ENCODE measurements at places on chromosomes 3 and 15.

- no peak for DNase-seq
These were observed 75.6 kb downstream of the DTWD1 start for GRCh38 chr15:49696433-49696832.

- no peak for DNase-seq
These were observed 90.1 kb downstream of the PCSK6 start for GRCh38 chr15:101399431-101399830.

- no peak for DNase-seq
These were observed 53.7 kb downstream of the CGGBP1 start for GRCh38 chr3:88005066-88005465.

DNA sequence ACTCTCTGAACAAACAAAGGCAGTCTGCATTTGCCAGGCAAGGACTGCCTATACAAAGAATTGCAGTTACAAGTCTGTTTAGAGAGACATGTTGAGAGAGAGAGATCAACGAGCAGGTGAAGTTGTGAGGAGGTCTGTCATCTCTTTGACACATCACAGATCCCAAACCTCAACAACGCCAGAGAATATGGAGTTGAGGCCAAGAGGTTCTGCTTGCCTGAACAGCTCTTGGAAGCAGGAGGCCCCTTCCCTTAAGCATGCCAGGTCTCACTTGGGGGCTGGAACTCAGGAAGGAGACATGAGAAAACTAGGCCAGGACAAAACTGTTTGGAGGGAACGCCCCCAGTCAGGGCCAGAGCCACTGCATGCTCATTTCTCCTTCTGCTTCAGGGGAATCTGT lies 22.3 kb upstream of the MUSTN1 start:
- DNase-seq = no peak

GRCh38 chr3:73148682-73149081 lies 87.2 kb downstream of the EBLN2 start:
- no peak for DNase-seq

GRCh38 chr3:42014921-42015533 lies 53.1 kb upstream of the ULK4 start:
- DNase-seq = peak; percentile 30

GRCh38 chr15:45473068-45473467 lies 49.5 kb downstream of the SLC30A4 start:
- DNase-seq = no peak

DNA sequence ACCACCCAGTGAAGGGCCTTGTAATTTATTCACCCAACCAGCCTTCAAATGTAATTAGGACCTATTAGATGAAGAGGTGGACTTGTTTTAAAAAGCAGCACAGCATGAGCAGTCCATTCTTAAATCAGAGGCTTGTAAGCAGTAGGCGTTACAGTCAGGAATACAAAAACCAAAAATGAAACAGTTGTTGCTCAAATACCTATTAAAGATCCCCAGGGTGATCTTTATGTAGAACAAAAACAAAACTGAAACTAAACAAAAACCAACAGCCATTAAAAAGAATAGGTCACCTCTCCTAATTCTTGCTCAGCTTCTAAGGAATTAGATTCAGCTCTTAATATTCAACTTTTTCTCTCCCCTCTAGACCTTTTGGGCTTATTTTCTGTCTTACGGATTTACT lies 104.9 kb upstream of the ST8SIA2 start:
- DNase-seq = no peak

DNA sequence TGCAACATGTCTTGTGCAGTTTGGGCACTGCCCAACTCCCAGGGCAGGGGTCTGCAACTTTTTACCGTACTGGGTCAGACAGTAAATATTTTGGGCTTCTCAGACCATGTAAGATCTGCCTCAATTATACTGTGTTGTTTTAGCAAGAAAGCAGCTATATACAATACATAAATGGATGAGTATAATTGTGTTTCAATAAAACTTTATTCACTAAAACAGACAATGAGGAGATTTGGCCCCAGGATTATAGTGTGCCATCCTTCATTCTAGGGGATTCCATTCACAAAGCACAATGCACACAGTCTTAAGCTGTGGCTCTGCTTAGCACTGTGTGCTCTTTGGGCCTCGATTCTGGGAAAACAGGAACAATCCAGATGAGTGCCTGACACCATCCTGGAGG lies 354.4 kb upstream of the PROK2 start:
- DNase-seq = no peak

DNA sequence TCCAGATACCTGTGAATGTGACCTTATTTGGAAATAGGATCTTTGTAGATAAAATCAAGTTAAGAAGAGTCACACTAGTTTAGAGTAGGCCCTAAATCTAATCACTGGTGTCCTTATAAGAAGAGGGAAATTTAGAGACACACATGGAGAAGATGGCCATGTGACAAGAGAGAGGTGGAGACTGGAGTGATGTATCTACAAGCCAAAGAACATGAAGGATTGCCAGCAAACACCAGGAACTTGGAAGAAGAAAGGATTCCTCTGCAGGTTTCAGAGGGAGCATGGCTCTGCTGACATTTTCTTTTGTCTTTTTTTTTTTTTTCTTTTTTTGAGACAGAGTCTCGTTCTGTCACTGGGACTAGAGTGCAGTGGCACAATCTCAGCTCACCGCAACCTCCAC lies 20.8 kb downstream of the ARHGEF3 start:
- DNase-seq = no peak

GRCh38 chr15:26015516-26016075 lies 152.5 kb upstream of the ATP10A start:
- DNase-seq = no peak

DNA sequence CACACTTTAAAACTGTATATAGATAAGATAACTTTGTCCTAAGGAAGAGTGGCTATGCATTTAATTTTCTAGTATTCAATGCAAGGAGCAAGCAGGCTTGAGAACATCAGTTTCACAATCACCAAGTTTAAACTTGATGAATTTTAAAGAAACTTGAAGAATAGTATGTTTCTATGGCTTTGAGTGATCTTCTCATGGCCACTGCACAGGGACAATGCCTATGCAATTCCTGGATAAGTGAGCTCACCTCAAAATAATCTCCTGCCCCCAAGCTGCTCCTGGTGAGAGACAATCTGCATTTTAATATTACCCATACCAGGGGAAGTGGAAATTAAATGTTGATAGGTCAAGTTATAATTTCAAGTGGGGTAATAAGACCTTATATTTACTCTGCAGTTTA lies 376.6 kb upstream of the CBLB start:
- DNase-seq = no peak

GRCh38 chr3:119628816-119629445 lies 31.2 kb downstream of the PLA1A start:
- DNase-seq = no peak

GRCh38 chr3:126540951-126541627 lies 17.1 kb downstream of the CHST13 start:
- DNase-seq = no peak

GRCh38 chr15:39728845-39729244 lies 53.8 kb downstream of the FSIP1 start:
- no peak for DNase-seq

- DNase-seq = peak; percentile 62
These were observed 90.0 kb downstream of the APBA2 start for GRCh38 chr15:28975766-28976179.

DNA sequence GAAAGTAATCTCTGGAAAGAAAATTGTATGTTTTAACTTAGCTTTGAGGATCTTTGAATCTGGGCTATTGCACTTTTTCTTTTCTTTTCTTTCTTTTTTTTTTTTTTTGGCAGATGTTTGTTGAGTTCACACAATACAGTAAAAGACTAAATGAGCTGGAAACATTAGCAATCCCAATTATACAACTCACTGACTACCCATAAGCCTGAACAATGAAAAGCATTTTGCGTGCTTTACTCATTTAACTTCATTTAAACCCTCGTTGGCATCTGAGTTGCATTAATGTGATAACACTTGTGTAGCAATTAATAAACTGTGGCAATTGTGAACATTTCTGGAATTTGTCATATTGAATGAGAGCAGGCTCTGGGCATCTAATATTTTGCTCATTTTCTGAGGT lies 269.4 kb upstream of the RBMS3 start:
- DNase-seq = no peak
